ENCODE measurements at places on chromosomes 2 and 18. TPM values are rescaled to one million over a fixed set of nuclear protein-coding genes. Genes with fewer than 3 reads are reported as not detected.

GRCh38 chr2:58432491-58433170 is 191.5 kb upstream of the FANCL start:
- DNase-seq: no peak
- peaks cover 13% of the 10 kb centered on the region for H3K4me1 ChIP-seq
- H3K27ac ChIP-seq: no peak overlapping the region
- H3K4me3 ChIP-seq: no peak overlapping the region
- no peaks in the 10 kb centered on the region for H3K27me3 ChIP-seq
- H3K36me3 ChIP-seq: no peaks in the 10 kb centered on the region

GRCh38 chr2:33681364-33681757 is 82.3 kb upstream of the FAM98A start:
- H3K4me1 ChIP-seq: no peaks in the 10 kb centered on the region
- peak; percentile 26 for DNase-seq
- H3K4me3 ChIP-seq: no peak overlapping the region

DNA sequence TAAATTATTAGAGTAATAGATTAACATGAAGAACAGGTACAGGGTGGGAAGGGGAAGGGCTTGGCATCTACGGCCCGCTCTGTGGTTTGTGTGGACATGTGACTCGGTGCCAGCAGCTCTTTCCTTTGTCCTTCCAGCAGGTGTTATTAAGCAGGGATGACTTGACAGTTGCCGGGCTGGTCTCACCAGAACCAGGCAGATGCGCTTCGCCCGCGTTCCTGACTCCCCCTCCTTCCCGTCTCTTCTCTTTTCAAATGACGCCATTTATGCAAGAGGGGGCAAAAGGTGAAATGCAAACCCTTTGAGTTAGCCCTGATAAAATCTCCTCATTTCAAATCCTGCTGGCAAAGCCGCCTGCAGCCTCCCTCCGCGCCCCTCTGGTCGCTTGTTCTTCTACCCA is 38.9 kb upstream of the MGAT4A start:
- peak overlapping the region; percentile 60 for H3K27ac ChIP-seq
- H3K4me1 ChIP-seq: peaks cover 31% of the 10 kb centered on the region
- no peaks in the 10 kb centered on the region for H3K27me3 ChIP-seq

DNA sequence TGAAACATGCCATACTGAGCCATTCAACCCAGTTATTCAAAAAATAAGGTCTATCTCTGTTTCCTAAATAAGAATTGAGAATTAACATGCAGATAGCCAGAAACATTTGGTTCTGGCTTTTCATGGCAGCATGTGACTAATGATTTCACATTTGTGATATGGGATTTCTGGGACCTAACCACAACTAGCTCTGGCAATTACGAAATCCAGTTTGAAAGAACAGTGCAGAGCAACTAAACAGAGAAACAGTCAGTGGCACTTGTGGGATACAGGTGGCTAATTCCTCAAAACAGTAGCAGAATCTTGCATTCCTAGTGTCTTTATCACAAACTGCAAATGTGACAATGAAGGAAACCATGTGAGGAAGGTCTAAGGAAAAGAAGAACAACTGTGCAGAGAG is 637.8 kb upstream of the CHAC2 start:
- no peak overlapping the region for H3K4me3 ChIP-seq
- H3K36me3 ChIP-seq: no peaks in the 10 kb centered on the region
- H3K27me3 ChIP-seq: no peaks in the 10 kb centered on the region

DNA sequence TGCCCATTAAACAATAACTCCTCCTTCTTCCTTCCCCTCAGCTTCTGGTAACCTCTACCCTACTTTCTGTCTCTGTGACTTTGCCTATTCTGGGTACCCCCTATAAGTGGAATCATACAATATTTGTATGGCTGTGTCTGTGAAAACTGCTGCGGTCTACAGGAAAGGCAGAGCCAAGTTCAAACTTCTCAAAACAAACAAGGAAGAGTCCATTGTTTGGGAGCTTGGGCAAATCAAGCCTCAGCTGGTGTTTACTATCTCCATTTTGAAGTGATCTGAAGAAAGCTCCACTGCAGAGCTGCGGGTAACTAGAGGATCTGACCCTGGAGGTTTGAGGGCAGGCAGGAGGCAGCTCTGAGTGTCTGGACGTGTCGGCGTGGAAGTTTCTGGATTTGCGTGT is 48.6 kb upstream of the DAPL1 start:
- no peak for DNase-seq
- H3K4me3 ChIP-seq: no peak overlapping the region
- peaks cover 46% of the 10 kb centered on the region for H3K27me3 ChIP-seq
- no peaks in the 10 kb centered on the region for H3K4me1 ChIP-seq

DNA sequence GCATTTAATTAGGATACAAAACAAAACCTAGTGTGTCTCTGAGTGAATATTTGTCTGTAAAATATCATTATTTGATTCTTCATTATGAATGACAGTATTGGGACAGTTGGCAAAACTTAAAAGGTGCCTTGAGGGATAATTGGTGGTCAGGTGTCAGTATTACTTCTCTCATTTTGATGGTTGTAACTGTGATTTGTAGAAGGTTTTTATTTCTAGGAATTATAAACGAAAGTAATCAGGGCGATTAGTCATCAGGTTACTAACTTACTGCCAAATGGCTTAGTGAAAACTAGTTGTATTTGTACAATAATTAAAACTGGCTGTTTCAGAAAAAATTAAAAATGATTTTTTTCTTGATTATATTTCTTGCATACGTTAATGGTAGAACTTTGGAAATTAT is 117.6 kb downstream of the BIRC6 start:
- H3K4me3 ChIP-seq: no peak overlapping the region
- H3K36me3 ChIP-seq: peaks cover 90% of the 10 kb centered on the region
- no peak for DNase-seq

- DNase-seq: no peak
- H3K27me3 ChIP-seq: no peaks in the 10 kb centered on the region
- H3K36me3 ChIP-seq: peaks cover 68% of the 10 kb centered on the region
- no peak overlapping the region for H3K4me3 ChIP-seq
- no peaks in the 10 kb centered on the region for H3K4me1 ChIP-seq
Observed at GRCh38 chr2:190674966-190675650, 26.2 kb downstream of the NAB1 start.

DNA sequence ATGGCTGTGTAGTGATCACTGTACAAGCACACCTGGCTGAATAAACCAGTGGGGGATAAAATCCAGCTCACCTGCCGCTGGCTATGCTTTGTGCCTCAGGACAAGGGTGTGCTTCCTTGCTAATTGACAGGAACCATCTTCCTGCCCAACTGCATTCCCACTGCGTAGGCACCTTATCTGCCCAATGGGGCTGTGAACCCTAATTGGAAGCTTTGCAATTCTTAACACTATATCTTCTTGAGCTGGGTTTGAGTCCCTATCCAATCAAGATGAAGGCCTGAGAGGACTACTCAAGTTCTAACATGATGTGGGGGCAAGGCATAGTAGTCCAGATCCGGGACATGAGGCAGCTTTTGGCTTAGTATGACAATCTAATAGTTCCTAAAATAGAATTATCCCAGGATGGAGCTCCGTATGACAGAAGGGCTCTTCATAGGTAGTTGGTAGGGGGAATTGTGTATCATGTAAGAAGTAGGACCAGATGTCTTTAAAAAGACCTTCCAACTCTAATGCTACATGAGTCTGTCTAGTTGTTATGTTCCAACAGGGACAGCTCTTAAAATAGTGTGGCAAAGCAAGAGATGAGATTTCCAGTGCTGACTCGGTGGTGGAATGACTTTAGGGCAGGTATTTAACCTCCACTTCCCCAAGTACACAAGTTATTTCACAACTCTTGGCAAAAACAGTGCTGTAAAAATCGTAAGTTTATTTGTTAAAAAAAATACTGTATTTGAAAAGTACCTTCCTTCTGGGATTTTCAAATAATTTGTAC is 2.3 kb upstream of the TMEM150A start:
- peaks cover 46% of the 10 kb centered on the region for H3K36me3 ChIP-seq
- DNase-seq: no peak
- no peaks in the 10 kb centered on the region for H3K27me3 ChIP-seq
- peak overlapping the region; percentile 93 for H3K27ac ChIP-seq

DNA sequence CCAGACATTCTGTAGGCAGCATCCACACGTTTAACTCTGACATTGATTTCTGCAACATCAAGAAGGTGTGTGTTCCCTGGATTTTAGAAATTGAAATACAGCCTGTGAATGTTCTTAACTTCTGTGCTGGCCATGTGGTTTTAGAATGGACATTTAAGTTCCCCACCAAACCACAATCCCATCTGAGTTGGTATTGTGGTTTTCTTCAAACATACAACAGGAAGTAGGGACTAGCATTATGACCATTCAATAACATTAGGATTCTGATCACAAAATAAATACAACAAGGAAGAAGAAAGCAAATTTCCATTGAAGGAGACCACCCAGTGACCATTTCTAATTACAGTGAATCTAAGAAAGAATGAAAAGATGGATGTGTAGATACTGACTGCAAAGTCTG is 51.2 kb downstream of the MAP3K20 start:
- no peaks in the 10 kb centered on the region for H3K4me1 ChIP-seq
- H3K36me3 ChIP-seq: no peaks in the 10 kb centered on the region
- H3K27me3 ChIP-seq: no peaks in the 10 kb centered on the region

DNA sequence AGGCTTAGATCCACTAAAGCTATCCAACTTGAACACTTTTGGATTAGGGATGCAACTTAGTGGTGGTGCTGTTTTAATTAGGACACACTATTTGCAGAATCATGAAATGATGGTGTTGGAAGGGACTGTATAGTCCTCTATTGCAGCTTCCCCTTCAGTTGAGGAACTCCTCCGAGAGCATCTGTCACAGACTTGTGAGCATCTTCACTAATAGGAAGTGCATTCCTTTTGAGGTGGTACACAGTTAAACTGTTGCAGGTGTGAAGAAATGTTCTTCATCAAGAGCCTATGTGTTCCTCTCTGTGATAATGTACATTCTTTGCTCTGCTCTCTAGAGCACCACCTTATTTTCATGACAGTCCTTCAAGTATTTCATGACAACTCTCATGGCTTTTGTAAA is 197.4 kb downstream of the CAMKMT start:
- no peaks in the 10 kb centered on the region for H3K27me3 ChIP-seq
- no peak overlapping the region for H3K4me3 ChIP-seq
- no peak overlapping the region for H3K27ac ChIP-seq
- H3K4me1 ChIP-seq: peaks cover 4% of the 10 kb centered on the region
- no peak for DNase-seq

DNA sequence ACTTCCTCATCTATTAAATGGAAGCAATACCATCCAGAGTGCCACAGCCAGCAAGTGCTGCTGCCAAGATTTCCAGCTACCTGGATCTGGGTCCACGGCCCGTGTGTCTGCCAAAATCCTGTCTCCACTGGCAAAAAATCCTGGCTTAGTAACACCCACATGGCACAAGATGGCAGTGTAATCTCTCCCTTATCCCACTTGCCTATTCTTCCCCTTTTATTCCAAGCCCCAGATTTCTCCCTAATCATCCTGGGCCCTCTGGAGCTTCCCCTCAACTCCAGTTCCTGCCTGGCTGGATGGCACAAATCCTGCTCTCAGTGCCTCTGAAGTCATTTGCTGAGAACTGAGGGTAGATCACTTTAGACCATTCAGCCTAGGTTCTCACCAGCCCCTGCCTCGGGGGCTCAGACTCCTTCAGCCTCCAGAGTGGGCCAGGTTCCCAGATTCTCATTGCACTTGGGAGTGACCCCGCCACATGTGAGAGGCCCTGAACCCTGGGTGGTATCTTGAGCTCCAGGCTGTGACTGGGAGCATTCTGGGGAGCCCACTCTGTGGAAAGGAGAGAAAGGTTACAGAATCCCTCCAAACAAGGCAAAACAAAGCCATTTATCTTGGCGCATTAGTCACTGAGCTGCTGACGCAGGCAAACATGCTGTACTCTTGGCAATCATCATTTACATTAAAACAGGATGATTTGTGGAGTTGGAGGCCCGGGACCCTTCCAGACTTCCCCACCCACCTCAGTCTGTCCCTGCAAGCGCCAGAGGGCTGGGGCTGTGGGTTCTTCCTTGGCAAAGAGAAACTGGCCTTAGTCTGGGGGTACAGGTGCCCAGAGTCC is 325.8 kb downstream of the DYSF start:
- H3K36me3 ChIP-seq: no peaks in the 10 kb centered on the region
- no peak overlapping the region for H3K27ac ChIP-seq
- H3K4me3 ChIP-seq: no peak overlapping the region
- H3K4me1 ChIP-seq: peaks cover 9% of the 10 kb centered on the region

DNA sequence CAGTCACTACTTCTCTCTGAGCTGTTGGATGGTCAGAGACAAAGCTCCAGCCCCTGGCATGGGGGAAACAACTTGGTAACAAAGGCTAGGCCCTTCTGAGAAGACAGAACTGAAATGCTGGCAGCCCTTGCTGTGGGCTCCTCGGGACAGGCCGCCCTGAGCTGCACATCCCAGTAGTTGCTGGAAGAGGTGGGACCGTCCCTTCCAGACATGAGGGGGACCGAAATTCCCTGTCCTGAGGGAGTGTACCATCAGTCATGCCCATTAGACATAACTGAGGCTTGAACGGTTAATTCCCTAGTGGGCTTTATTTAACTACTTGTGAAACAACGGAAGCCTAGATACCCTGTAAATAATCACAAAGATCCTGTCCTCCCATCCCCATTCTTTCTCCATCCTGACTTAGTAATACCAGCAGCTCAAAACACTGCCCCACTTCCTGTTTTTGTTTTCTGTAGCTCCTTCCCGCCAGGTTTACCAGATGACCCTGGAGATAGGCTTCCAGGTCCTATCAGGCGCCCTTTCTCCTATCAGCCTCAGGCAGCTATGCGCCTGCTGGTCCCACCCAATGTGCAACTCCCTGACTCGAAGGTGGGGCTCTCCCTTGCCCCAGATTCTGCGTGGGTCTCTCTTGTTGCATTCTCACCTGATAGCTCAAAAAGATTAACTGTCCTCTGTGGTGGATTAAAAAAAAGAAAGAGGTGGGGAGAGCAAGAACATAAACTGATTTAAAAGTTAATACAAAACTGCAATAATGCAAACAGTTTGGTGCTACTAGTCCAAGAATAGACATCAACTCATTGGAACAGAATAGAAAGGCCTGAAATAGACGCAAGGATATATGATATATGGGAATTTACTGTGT is 37.0 kb upstream of the NT5DC4 start:
- H3K4me1 ChIP-seq: peaks cover 4% of the 10 kb centered on the region
- H3K27ac ChIP-seq: no peak overlapping the region
- no peaks in the 10 kb centered on the region for H3K27me3 ChIP-seq
- H3K4me3 ChIP-seq: no peak overlapping the region
- no peak for DNase-seq

The TYMS gene
- 8.7 TPM for total RNA-seq

The MSTN gene
- not detected for total RNA-seq

The GLB1L gene
- not detected for total RNA-seq

The SGPP2 gene
- 27.4 TPM for total RNA-seq

The SLC40A1 gene
- 104 TPM for total RNA-seq

The LYG2 gene
- total RNA-seq: not detected

The ADD2 gene
- total RNA-seq: 5.5 TPM

The ZNF804A gene
- 3.7 TPM for total RNA-seq
